ENCODE measurements at places on chromosomes 12 and 14.

- DNase-seq = no peak
Observed at GRCh38 chr12:108972358-108972757, 48.5 kb downstream of the SVOP start.

DNA sequence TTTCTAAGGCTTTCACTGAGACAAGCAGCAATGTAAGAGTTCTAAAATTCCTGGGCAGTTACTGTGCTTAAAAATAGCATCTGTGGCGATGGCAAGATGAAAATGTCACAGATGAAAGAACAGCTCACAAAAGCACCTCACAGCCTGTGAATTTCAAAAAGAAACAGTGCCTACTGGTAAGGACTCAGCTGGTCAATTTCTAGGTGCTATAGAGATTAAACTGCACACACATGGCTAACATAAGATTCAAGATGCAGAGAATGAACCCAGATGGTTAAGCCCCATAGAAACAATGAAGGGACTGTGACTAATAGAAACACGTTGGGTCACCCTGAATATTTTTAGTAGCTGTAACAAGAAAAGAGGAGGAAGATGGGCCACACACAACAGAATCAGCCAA lies 12.0 kb upstream of the IL26 start:
- no peak for DNase-seq

GRCh38 chr14:38121320-38122020 lies 86.2 kb upstream of the SSTR1 start:
- no peak for DNase-seq

- peak; percentile 66 for DNase-seq
Observed at GRCh38 chr14:102088012-102088792, 1.4 kb upstream of the HSP90AA1 start.

DNA sequence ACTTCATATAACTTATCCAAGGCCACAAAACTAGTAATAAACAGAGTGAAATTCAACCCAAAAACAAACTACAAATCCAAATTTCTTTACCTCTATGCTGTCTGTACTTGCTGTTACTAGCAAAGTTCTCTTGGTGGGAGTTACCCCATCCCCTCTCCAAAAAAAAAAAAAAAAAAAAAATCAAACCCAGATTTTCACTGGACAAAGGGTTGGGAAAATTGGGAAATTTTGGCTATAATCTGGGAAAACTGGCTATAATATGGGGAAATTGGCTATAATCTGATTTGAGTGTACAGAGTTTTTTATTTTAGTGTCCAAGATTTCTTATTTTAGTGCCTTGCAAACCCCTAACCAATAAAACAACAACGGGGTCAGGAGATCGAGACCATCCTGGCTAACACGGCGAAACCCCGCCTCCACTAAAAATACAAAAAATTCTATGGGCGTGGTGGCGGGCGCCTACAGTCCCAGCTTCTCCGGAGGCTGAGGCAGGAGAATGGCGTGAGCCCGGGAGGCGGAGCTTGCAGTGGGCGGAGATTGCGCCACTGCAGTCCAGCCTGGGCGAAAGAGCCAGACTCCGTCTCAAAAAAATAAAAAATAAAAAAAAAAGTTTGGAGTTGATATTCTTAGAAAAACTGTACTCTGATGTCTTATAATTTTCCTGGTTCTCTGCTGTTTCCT lies 148.4 kb downstream of the CHST11 start:
- no peak for DNase-seq

GRCh38 chr14:100645196-100645981 lies 58.2 kb upstream of the BEGAIN start:
- peak; percentile 86 for DNase-seq

- DNase-seq = no peak
Observed at GRCh38 chr12:105278043-105278697, 42.2 kb upstream of the APPL2 start.

- DNase-seq = no peak
Observed at GRCh38 chr14:57736391-57736790, 129.5 kb downstream of the SLC35F4 start.

DNA sequence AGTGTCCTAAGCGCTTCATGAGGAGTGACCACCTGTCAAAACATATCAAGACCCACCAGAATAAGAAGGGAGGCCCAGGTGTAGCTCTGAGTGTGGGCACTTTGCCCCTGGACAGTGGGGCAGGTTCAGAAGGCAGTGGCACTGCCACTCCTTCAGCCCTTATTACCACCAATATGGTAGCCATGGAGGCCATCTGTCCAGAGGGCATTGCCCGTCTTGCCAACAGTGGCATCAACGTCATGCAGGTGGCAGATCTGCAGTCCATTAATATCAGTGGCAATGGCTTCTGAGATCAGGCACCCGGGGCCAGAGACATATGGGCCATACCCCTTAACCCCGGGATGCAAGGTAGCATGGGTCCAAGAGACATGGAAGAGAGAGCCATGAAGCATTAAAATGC lies 12.7 kb upstream of the AMHR2 start:
- no peak for DNase-seq

DNA sequence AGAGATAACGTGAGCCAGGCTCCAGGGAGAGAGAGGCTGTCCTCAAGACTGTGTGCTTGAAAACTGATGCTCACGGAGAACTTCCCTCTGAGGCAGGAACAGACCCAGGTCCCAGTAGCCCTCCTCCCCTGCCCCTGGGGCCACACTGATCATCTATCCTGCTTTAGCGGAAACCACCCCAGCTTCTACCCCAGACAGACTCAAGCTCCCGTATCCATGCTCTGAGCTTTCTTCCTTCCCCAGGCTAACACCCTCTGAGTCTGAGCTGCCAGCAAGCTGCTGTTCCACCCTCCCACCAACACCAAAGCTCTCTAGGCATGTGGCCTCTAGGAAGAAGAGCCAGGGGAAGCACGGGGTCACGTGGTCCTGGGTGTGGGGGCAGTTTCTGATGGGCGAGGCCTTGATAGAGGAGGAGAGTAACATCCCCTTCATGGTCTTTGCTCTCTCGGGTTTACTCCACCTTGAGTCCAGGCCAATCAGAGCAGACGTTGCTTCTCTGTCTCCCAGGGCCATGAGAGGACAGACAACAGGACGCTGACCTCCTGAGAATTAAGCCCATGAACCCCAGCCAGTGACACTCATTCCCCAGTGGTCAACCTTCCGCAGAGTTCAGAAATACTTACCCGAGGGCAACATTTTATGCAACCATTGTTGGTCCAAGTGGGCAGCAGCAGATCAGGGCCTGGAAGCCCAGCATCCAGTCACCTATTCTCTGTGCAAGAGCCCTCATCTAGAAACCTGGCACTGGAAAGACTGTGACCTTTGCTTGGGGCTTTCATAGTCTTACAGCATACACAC lies 1.4 kb downstream of the PCK2 start:
- DNase-seq = peak; percentile 62

Data from stimulated activated CD4-positive, alpha-beta T cell treated with anti-CD3 and anti-CD28 coated beads, Interleukin-4, amount 100 ng/mL, for 1 hour (primary cell).